Stimulated activated CD4-positive, alpha-beta T cell treated with anti-CD3 and anti-CD28 coated beads, Interleukin-12 subunit alpha, Interleukin-12 subunit beta, amount 100 ng/mL, for 48 hours (primary cell): ENCODE measurements at places on chromosomes 1 and 21.

DNA sequence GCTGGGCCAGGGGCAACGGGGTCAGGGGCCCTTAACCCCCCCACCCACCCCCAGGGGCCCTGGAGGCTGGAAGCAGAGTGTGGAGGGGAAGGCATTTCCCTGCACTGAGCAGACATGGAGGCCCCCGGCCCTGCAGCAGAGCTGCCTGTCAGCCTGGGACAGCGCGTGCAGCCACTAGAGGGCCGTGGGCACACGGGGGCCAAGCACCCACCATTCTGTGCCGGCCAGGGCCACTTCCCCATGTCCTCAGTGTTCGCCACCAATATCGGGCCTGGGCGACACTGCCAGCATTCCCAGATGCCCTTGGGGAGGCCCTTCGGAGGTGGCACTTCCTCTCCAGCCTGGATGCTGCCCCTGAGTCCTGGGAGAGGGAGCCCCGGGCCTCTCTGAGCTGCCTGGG, 23.2 kb upstream of the ARHGEF16 start:
- no peak for DNase-seq

DNA sequence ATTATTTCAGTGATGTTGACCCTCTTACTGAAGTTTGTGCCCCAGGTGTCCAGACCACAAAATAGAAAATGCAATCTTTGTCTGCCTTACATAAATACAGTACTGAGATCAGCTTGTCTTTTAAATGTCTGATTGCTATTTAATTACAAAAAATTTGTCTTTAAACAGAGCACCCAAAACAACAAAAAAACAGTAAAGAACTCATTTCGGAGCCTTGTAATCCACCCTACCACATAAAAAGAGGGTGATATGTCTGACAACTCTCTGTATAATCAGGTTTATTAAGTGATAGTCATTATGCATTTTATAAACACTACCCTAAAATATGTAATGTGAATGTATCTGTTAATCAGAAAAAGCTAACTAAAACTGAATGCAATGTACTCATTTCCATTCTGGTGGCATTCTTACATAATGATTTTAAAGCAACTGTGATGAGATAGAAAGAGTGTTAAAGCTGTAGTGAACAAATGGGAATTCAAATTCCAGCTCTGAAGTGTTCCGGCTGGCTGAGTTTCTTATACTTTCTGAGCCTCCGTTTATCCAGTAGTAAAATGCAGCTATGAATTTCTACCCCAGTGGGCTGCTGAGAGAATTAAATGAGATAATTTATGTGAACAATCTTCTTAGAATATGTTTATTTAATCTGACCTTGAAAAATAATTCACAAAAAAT, 486.6 kb downstream of the USP25 start:
- DNase-seq, result no peak

GRCh38 chr1:104195395-104195794, 445.7 kb downstream of the AMY1C start:
- no peak for DNase-seq

DNA sequence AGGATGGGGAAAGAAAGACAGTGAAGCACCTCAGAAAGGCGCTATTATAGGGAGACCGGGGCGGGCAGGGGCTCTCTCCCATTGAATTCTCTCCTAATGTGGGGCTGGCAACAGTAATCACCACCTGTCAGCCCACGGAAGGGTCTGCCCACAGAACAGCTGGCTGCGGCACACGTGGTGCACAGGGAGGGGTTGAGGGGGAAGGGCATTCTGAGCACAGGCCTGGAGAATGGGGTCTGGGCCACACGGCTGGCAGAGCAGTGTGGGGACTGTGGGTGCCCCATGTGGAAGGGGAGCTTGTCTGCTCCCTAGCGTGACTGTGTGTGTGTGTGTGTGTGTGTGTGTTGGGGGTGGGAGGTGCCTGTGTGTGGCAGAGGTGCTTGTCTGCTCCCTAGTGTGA, 4.1 kb downstream of the OLFML3 start:
- no peak for DNase-seq

DNA sequence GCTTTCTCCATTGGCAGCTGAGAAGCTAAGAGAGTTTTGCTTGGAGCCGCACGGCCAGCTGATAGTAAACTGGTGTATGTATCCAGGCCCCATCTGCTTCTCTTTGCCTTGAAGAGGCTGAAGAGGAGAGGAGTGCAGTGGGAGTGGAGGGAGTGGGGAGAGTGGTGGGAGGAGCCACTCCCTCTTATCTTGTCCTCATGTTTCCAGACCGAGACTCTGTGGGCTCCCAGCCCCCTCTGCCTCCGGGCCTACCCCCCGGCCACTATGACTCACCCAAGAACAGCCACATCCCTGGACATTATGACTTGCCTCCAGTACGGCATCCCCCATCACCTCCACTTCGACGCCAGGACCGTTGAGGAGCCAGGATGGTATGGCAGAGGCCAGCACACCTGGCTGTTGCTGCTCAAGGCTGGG, 6.0 kb upstream of the LRRC71 start:
- DNase-seq, result no peak

DNA sequence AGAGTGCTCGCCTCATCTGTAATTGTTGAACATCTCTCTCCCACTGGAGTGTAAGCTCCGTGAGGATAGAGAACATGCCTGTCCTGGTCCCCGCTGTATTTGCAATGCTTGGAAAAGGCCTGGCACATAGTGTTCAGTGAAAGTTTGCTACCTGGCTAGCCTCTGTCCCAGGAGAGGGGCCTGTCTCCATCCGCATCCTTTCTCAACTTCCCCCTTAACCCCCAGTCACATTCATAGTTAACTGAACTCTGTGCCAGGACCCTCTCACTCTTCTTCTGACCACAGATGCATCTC, 15.2 kb downstream of the SPOCD1 start:
- DNase-seq, result no peak

DNA sequence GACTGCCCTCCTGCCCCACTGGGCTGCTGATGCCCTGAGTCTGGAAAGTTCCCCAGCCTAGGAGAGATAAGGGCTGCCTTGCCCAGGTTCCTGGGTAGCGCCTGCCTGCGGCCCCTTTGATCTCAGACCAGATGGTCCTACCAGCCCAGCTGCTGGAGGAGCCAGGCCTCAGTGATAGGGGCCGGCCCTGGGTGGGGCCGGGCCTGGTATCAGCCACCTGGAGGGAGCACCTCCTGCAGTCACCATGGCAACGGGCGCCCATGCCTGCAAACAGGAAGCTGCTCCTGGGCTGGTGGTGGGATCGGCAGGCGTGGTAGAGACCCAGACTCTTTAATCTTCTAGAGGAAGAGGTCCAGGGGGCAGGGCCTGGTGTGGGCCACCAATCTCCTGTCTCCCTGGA, 119.7 kb upstream of the WNT4 start:
- DNase-seq, result no peak

DNA sequence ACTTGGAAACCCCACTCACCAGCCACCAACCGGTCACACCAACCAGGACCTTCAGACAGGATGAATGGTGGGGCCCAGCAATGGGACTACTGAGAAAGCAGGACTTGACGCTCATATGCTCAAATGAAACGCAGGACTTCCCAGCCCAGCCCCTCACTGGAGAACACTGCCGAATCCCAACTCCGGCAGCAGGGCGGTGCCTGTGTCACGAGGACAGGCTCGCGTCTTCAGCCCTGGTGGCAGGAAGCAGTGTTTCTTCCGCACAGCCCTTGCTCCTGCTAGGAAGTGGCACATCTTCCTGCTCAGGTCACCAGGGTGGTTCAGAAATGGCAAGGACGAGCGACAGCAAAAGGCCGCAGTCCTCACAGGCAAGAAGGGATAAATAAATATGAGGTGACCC, 38.9 kb downstream of the CD58 start:
- DNase-seq, result no peak

GRCh38 chr1:2522230-2522629, 4.2 kb downstream of the PANK4 start:
- DNase-seq, result no peak

- no peak for DNase-seq
Measured at GRCh38 chr21:35819134-35819533, 241.2 kb downstream of the SETD4 start.

- no peak for DNase-seq
Measured at GRCh38 chr21:42263591-42264131, 44.7 kb downstream of the ABCG1 start.

DNA sequence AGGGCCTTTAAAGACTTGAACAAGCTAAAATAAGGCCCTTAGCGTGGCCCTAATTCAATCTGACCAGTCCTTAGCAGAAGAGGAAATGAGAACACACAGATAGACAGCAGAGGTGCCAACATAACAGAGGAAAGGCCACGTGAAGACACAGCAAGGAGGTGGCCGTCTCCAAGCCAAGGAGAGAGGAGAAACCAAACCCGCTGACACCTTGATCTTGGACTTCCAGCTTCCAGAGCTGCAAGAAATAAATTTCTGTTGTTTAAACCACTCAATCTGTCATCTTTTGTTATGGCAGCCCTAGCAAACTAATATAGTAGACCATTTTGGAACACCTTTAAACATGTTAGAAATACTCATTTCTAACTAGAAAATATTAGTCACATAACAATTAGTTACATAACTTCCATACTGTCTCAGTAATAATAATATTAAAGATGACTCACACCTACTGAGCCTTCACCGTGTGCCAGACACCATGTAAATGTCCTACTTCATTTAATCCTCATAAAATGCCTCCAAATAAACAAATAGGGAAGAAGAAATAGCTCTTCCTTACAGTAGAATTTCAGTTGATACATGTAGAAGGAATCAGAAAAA, 47.9 kb downstream of the S1PR1 start:
- no peak for DNase-seq

DNA sequence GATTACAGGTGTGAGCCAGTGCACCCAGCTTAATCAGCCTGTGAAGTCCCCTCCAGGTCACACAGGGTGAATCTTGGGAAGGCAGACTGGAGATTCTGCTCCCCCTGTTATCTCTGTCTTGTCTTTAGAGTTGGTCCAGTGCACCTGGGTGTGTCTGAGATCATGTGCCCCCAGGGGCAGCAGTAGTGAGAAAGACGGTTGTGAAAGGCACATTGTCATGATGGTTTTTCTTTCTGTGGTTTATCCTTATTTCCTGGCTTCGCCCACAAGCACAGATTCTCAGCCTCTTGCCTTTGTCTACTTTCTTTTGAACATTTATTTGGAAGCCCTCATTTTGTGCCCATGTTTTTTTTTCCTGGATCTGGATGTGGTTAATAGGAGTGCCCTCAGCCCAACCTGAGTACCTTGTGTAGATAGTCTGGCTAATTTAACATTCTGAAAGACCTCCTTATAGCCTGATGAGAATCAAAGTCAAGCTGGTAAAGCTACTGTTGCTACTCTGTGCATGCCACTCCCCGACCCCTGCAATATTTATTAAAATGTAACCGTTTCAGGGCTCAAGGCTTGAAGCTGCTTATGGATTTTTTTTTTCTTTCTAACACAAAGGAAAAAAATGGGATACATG, 23.7 kb downstream of the UCK2 start:
- DNase-seq, result no peak

DNA sequence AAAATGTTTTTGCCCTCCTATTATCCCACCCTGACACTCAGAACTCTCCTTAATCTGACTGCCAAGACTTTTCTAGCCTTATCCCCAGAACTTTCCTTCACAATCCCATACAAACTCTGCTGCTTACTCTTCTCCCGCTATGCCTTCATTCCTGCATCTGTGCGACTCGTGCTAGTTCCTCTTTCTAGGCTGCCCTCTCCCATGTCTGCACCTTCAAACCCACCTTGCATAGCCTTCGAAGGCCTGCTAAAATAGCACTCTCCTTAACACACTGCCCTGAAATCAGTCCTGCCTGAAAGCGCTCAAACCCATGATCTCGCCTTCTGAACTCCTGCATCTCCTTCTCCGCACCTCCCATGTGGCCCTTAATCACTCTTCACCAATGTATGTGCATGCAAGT, 2.5 kb upstream of the NCF2 start:
- no peak for DNase-seq

DNA sequence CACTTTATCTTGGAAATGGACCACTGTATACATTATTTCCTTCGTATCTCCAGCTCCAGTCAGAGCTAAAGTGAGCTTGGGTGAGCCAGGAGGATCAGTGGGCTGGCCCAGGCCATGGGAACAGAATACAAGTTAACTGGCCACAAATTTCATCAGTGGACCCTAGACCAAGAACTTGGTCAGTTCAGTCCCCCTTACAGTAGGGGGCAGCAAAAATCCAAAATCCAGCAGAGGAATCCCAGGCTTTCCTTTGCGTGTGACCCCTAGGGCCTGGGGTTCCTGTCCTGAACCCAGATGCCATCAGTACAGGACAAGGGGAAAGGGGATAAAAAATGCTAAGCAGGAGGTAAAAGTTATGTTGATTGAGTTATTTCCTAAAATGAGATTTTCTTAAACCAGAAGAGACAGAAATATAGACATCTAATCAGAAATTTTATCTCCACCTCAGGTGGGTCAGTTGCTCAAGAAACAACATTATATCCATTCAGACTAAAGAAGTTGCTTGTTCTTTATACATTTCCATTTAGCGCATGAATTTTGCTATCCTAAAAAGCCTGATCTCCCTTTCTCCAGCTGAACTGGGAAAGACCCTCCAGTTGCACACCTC, 24.1 kb upstream of the LCE5A start:
- DNase-seq, result no peak

DNA sequence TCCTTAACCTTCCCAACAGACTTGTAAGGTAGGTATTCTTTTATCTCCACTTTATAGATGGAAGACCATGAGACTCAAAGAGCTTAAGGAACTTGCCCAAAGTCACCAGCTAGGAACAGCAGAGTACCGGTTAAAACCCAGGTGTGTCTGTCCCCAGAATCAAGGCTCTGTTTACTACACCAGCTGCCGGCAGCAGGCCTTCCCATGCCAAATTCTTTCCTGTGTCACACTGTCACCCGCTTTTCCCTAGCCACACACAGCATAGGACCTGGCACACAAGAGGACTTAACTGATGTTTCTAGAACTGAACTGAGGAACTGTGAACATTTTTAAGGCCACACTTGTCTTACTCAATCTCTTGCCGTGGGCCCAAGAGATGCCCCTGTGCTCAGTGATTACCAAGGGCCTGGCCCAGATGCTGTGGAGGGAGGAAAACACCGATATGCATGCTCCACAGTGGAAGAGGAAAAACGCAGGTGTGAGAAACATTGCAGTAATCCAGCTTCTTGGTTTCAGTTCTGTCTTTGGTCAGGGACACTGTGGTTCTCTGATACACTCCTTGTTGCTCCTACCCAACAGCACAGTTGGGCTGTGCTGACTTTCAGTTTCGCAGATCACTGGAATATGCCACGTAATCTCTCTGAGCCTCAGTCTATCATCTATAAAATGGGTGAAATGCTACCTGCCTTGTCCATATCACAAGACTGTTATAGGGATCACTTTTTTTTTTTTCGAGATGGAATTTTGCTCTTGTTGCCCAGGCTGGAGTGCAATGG, 13.9 kb upstream of the LY9 start:
- DNase-seq, result no peak

DNA sequence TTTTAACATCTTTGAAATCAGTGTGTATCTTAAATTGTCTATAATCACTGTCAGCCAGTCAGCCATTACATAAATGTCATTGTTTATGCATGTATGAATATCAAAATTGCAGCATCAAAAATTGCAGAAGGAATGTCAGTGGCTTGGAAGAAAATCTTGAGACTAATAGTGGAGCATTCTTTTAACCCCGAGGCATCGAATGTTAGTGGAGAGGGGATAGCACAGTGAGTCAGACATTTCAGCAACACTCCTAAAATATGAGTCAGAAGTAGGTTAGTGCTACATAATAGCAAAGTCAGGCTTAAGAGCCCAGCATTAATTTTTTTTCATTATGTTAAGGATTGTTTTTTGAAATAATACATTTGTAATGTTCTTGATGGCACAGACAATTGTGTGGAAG, 45.5 kb downstream of the SNRPE start:
- no peak for DNase-seq
